ENCODE measurements at places on chromosomes 2 and 18.
A peak's percentile ranks its signal among the peaks of the same experiment; 100 is the strongest.

- no peak for DNase-seq
Observed at GRCh38 chr2:69055688-69056470, 42.9 kb downstream of the ANTXR1 start.

- no peak for DNase-seq
Observed at GRCh38 chr18:77323640-77324299, 74.1 kb downstream of the GALR1 start.

GRCh38 chr2:152370783-152371182 is 35.8 kb downstream of the FMNL2 start:
- no peak for DNase-seq

GRCh38 chr2:176628438-176628837 is 359.2 kb downstream of the MTX2 start:
- no peak for DNase-seq

DNA sequence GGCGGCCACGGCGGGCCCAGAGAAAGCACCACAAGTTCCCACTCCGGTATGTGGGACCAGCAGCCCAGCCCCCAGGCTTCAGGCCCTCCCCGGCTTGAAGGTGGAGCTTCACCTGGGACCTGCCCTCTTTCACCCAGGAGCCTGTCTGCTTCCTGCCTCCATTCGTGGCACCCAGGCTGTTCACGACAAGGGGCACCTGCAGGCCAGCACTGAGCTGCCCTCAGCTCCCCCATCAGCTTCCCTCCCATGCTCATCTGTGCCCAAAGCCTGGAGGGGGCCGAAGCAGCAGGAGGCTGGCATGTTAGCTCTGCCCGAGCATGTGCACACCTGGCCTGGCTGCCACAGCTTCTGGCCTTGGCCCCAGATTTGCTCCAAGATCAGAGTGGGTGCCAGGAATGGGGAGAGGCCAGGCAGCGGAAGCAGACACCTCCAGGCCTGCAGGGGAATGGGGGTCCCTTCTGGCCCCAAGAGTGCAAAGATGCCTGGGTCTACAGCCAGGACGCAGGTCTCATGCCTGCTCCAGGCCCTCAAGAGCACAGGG is 312.4 kb upstream of the SYT4 start:
- no peak for DNase-seq

DNA sequence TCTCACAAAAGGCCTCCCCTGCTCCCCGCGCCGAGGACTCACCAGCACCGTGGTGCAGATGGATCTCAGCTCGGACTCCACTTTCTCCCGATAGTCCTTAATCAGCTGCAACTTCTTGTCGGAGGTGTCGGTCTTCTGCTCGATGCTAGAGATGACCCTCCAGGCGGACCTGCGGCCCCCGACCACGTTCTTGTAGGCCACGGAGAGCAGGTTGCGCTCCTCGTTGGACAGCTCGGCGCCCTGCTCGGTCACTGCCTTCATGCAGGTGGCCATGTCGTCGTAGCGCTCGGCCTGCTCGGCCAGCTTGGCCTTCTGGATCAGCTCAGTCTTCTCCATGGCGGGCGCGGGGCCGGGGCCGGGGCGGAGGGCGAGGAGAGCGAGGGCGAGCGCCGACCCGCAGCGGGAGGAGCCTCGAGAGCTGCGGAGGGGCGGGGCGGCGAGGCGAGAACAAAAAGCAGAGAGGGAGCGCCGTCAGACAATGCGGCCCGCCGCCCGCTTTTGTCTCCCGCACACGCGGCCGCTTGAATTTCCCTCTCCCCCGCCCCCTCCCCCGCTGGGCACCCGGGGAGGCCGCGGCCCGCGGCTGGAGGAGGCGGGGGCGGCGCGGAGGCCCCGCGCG is 571 bp downstream of the YWHAQ start:
- DNase-seq, result peak; percentile 86

DNA sequence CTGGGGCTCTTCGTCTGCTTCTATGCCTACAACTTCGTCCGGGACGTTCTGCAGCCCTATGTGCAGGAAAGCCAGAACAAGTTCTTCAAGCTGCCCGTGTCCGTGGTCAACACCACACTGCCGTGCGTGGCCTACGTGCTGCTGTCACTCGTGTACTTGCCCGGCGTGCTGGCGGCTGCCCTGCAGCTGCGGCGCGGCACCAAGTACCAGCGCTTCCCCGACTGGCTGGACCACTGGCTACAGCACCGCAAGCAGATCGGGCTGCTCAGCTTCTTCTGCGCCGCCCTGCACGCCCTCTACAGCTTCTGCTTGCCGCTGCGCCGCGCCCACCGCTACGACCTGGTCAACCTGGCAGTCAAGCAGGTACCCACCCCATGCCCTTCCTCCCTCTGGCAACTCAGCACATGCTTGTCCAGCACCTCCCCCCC is 24.2 kb downstream of the STEAP3 start:
- no peak for DNase-seq

DNA sequence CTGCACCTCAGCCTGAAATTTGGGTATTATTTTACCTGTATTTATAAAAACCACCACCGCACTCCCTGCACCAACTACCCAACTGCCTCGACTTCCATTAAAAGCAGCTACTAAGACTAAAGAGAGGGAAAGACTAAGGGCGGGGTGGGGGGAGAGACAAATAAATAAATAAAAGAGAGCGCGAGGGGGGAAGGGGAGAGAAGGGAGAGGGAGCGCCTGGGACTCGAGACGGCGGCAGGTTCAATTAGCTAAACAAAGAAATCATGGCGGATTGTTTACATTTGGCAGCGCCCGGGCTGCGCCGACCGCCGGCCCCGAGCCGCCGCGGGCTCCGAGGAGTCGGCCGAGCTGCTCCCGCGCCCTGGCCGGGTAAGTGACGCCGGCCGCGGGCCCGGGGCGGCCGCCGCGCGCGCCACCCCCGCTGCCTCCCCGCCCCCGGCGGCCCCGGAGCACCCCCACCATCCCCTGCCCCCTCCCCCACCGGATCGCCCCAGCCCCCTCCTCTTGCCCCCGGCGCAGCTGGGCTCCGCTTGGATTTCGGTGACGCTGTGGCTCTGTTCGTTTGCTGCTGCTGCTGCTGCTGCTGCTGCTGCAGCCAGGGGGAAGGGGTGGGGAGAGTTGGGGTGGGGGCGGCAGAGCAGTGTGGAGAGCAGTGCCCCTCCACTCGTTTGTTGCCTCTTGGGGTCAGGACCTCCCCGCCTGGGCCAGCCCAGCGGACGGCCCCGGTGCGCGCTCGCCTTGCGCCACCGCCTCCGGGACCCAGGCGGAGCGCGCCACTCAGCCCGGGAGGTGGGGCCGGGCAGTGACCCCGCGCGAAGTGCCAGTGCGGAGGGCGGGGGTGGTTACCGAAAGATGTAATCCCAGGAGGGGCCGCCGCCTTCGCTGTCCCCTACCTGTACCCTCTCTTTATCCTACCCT is 187.2 kb upstream of the FANCL start:
- DNase-seq, result peak; percentile 64

- DNase-seq, result no peak
Observed at GRCh38 chr2:28652217-28652616, 99.4 kb upstream of the PPP1CB start.

- DNase-seq, result no peak
Observed at GRCh38 chr2:212135739-212136138, 402.9 kb downstream of the ERBB4 start.

GRCh38 chr2:101149241-101150192 is 1.7 kb downstream of the TBC1D8 start:
- peak; percentile 52 for DNase-seq

DNA sequence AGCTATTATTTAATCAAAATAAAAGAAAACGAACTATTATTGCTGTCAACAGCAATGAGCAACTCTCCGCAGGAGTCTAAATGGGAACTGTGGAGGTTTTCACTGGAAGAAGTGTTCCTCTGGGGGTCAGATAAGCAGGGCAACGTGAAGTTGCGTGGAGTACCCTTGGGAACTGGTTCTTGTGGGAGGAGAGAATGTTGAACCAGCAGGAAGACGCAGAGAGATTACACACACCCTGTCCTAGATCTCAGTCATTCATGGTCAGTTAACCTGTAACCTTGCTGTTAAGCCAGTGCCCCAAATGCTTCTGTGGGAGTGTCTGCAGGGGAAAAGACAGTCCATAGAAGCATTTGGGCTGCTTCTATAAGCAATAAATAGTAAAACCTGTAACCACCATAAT is 20.4 kb upstream of the CABLES1 start:
- no peak for DNase-seq

DNA sequence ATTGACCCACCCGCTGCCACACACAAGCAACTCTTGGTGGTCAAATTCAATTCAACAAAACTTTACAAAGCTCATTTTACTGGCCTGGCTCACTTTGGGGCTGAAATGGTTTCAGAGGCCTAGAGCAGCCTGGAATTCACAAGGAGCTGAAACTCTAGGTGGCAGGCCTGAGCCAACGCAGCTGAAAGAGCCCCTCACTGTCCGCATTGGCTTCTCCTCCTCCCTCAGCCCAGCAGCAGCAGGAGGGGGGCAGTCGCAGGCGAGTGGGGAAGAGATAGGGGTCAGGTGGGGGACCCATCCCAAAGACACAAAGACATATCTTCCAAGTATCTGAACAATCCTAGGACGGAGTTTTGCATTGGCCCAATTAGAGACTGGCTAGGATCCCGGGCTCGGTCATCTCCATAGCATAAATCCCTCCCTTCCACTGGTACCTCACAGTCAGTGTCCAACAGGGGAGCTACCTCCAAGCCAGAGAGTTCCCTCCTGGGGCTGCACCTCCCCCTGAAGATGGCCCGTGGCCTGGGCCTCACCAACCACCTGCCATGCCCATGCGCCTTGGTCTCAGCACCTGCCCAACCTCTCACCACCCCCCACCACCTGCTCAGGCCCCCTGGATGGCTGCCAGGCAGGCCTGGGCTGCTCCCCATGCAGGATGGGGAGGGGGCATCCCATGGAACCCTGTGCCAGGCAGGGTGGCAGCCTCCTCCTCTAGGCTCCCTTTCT is 113.4 kb downstream of the ZBTB7C start:
- DNase-seq, result no peak

DNA sequence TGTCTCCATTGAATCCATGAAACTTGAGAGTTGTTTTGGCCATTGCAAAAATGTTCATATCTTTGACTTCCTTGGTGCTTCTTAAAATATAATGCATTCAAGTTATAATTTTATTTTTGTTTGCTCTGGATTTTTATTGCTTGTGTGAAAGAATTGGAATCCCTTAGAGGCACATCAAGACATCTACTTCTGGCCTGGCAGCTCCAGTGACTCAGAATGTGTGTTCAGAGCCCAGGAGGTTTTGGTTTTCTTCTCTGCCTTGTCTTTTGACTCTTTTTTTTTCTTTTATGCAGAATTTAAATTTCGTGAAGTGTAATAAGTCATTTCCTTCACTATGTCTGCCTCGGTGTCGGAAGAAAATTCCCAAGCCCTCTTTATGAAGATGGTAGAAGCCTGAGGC is 180.2 kb downstream of the LTBP1 start:
- no peak for DNase-seq

Data from right forelimb (tissue), 1 donor.